RWPE1 (cell line): ENCODE measurements at places on chromosomes 13 and 19.

- DNase-seq = peak; percentile 79
Measured at GRCh38 chr19:53792721-53793433, 31.2 kb downstream of the NLRP12 start.

DNA sequence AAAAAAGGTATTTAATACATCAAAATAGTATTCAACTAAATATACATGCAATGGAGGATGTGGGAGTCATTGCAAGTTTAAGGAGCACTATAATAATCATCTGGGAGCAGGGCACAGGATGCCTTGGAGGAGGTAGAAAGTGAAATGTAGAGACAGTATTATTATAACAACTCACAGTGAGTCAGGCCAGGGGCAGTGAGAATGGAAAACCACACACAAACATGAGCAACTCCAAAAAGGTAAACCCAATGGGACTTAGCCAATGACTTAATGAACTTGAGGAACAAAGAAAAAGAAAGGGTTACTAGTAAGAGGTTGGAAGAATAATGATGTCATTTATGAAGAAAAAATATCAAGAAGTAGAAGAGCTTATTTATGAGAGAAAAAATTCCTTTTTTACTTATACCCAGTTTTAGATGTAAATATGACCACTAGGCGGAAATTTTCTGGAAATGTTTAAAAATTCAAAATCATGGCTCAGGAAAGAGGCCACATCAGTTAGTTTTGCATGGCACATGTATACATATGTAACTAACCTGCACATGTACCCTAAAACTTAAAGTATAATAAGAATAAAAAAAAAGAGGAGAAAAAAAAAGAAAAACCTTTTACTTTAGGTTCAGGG lies 389.3 kb downstream of the SUCLA2 start:
- DNase-seq = no peak

DNA sequence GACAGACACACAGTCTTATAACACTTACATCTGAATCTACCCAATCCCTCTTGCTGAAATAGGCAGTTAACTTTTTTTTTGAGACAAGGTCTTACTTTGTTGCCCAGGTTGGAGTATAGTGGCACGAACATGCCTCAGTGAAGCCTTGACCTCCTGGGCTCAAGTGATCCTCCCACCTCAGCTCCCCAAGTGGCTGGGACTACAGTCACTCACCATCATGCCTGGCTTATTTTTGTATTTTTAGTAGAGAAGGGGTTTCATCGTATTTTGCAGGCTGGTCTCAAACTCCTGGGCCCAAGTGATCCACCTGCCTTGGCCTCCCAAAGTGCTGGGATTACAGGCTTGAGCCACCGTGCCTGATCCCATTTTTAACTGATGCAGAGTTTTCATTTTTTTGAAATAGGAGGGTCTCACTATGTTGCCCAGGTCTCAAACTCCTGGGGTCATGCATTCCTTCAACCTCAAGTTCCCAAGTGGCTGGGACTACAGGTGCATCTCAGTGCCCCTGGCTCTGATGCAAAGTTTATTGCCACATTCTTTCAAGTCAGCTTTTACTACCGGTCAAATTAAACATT lies 7.6 kb downstream of the ELF1 start:
- DNase-seq = no peak

DNA sequence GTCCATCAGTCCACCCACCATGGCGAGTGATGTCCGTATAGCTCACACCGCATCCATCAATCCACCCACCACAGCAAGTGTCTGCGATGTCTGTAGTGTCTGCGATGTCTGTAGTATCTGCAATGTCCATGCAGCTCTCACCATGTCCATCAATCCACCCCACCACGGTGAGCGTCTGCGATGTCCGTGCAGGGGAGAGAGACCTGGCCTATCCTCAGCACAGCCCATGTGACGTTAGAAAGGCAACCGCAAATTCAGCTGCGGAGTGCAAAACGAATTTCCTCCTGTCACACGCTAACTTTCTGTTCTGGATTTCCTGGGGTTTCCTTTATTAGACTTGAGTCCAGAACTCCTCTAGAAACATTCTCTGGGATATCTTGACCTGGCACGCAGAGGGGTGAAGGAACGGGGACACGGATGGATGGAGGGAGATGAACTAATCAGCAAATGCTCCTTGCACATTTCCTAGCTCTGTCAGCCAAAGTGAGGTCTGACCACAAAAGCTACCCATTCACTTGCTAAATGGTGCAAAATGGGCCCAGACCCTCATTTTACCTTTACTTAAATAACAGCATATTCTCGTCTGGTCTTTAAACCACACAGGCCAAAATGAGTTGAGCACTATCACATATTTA lies 18.3 kb downstream of the RASA3 start:
- DNase-seq = no peak

DNA sequence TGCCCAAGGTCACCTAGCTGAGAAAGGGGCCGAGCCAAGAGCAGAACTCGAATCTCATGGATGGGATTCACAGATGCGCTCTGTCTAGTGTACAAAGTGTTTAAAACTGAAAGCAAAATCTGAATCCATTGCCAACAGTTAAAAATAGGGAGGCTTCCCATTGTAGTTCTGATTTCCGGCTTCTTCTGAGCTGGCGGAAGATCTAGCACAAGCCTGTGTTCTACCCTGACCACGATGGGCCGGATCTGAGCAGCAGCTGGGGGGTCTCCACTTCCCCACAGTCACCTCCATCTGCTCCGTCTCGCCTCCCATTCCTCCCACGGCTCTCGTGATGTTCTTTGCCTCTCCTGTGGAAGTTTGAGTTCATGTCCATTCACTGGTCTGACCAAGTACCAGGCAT lies 2.4 kb downstream of the CACNG8 start:
- no peak for DNase-seq

GRCh38 chr13:26021516-26021915 lies 30.3 kb downstream of the SHISA2 start:
- DNase-seq = peak; percentile 54

DNA sequence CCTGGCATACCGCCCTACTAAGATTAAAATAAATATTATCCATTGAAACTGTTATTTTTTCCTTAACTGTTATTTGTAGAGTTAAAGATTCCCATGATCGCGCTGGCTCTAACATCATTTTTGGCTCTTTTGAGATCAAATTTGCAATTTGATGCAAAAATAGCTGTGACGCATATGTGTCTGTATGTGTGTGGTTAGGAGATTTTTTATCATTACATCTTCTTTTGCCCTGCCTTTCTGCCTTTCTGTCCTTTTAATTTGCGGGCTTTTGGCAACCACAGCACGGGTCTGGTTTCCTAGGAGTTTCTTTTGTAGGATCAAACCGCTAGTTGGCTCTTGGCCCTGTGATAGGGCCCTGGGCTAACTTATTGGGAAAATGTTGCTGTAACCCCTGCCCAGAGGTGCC lies 37.3 kb upstream of the ALOX5AP start:
- no peak for DNase-seq

- no peak for DNase-seq
Measured at GRCh38 chr13:105616333-105617075, 919.0 kb downstream of the EFNB2 start.

DNA sequence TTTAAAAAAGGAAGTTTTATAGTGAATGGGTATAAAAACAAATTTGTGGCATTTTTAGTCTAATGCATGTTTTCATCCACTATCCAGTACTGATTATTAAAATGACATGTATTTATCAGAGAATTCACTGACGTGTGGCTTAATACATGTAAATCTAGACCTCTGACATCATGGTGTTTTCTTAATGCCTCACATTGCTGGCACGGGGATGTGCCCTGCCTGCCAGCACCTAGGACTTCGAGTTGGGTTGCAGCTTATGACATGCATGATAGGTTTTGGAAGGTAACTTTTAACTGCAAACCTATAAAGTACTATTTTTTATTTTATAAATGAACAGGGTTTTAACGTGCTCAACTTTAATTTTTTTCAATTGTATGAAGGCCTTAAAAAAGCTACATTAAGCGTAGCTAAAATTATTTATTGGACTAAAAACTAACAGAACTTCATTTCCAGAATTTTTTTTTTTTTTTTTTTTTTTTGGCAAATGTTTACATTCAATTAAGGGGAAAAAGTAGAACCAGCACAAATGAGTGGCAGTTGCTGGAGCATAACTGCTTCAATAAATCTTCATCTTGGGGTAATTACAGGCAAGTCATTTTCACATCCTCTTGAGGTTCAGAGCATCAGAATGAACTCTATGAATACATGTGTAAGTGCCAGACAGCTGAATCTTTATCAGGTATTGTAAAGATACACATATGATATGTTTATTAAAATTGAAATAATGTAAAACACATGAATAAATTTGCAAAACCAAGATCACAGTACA lies 16.3 kb downstream of the METTL21C start:
- DNase-seq = no peak

DNA sequence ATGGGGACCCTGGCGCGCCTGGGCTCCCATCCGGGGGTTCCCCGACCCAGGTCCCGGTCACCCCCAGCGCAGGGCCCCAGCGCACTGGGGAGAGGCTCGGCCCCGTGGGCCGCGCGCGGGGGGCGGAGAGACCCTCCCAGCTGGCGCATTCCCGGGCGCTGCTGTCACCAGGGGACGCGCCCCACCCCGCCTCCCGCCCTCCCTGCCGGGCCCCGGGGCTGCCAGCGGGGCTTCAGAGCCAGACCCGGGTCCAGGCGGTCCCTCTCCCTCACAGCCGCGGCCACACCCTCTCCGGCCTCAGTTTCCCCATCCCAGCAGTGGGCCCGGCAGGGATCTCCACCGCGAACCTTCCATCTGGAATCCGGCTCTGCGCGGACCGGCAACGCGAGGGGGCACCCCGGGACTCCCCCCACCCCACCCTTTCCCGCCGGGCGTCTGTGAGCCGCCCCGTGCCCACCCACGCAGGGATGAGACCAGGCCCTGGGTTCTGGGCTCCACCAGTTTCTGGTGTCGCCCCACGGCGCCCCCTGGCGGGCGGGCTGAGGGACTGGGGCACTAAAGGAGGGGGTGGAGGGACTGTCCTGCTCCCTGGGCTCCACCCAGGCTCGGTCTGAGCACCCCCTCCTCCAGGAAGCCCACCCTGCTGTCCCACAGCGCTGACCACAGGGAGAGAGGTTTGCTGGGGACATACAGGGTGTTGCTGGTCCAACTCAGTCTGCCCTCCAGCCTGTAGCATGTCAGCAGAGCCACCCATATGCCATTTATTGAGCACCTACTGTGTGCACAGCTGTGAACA lies 878 bp upstream of the ADAMTSL5 start:
- peak; percentile 47 for DNase-seq

GRCh38 chr19:46748325-46749109 lies 2.3 kb upstream of the STRN4 start:
- DNase-seq = no peak

- no peak for DNase-seq
Measured at GRCh38 chr13:44440046-44440608, 66.5 kb downstream of the SERP2 start.

DNA sequence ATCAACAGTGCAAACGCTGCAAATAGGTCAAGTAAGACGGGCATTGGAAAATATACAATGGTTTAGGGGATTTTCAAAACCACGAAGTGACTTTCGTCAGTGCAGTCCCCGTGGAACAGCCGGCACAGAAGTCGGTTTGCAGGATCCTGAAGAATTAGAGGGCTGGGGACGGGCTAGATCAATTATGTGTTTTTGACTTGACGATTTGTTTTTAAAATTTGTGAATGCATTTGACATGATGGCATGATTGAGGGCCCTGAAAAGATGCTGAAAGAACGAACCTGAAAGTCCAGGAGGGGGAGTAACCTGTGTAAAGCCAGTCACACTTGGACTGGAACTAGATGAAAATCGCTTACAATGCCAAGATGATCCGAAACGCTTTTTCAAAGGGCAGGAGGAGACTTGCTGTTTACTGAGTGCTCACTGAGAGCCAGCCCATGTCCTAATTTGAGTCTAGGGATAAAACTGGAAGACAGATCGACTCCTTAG lies 8.9 kb upstream of the DGKH start:
- peak; percentile 25 for DNase-seq

GRCh38 chr19:47663911-47664771 lies 49.1 kb upstream of the EHD2 start:
- peak; percentile 74 for DNase-seq

DNA sequence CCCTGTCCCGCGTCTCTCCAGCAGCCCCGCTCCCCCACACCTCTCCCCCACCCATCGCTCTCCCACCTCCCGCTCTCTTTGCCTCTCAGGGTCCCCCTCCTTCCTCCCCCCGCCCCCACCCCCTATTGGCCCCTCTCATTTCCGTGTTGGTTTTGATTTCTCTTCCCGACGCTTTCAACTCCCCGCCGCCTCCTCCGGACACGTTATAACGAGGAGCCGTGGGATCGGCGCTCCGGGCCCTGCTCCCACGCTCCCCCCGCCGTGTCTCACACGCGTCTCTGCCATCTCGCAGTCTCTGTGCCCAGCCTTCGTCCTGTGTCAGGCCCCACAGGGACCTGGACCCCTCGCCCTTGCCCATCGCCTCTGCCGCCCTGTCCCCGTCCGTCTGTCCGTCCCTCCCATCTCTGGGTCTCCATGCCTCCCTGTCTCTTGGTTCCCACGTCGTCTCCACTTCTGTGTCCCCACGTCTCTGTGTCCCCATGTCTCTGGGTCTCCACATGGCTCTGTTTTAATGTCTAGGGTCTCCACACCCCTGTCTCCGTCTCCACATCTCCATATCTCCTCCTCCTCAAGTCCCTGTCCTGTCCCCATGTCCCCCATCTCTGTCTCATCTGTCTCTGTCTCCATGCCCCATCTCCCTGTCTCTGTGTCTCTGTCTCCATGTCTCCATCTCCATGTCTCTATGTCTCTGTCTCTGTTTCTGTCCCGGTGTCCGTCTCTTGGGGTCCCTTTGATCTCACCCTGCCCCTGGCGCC lies 13.1 kb downstream of the ERFL start:
- DNase-seq = no peak

DNA sequence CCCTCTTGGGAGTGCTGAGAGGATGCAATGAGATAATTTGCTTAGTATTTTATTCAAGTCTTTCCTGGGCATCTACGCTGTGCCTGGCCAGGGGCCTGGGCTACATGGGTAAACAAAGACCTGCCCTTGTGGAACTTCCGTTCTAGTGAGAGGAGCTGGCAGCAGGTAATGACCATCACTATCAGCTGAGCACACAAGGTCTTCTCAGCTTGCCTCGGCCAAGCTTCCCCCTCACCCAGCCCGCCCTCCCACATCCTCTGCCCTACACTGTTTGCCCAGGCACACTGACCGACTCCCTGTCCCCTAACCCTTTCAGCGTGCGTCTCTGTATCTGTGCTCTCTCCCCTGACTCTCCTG lies 8.6 kb upstream of the FKRP start:
- no peak for DNase-seq

DNA sequence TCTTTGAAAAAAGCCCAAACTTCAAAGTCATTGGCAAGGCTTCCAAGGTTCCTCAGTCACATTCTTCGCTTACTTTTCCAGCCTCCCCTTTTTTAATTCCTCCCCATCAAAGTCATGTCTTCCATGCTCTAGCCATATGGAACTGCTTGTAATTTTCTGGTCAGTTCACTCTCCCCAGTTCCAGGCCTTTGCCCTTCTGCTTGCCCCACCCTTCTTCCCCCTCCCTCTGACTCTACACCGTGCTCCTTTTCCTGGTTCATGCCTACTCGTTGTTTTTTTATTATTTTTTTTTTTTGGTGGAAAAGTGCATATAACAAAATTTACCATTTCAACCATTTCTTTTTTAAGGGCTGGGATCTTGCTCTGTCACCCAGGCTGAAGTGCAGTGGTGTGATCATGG lies 102.3 kb downstream of the UBL3 start:
- no peak for DNase-seq

GRCh38 chr13:31050486-31051400 lies 111.0 kb downstream of the HSPH1 start:
- no peak for DNase-seq

- no peak for DNase-seq
Measured at GRCh38 chr13:71522941-71523526, 344.0 kb downstream of the DACH1 start.

- DNase-seq = no peak
Measured at GRCh38 chr13:48222358-48223301, 10.4 kb upstream of the ITM2B start.
